ENCODE measurements at places on chromosomes 1 and 21.

GRCh38 chr1:31111290-31111951 is 45.9 kb upstream of the PUM1 start:
- peak; percentile 30 for DNase-seq

DNA sequence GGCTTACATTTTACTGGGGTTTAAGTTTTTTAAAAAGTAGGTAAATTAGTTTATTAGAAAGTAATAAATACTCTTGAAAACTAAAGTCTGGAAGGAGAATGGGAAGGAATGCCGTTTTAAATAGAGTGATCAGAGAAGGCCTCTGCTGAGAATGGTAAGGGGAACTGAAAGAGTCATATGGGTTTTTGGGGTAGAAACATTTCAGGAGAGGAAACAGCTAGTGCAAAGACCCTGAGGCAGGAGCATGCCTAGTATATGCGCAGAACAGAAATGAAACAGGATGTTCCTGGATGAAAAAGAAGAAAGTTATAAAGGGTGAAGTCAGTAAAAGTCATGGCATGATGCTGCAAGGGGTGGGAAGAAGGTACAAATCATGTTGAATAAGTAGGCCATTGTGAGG is 38.9 kb downstream of the ZC3H11B start:
- no peak for DNase-seq

GRCh38 chr21:35885942-35886541 is 174.3 kb downstream of the SETD4 start:
- no peak for DNase-seq

DNA sequence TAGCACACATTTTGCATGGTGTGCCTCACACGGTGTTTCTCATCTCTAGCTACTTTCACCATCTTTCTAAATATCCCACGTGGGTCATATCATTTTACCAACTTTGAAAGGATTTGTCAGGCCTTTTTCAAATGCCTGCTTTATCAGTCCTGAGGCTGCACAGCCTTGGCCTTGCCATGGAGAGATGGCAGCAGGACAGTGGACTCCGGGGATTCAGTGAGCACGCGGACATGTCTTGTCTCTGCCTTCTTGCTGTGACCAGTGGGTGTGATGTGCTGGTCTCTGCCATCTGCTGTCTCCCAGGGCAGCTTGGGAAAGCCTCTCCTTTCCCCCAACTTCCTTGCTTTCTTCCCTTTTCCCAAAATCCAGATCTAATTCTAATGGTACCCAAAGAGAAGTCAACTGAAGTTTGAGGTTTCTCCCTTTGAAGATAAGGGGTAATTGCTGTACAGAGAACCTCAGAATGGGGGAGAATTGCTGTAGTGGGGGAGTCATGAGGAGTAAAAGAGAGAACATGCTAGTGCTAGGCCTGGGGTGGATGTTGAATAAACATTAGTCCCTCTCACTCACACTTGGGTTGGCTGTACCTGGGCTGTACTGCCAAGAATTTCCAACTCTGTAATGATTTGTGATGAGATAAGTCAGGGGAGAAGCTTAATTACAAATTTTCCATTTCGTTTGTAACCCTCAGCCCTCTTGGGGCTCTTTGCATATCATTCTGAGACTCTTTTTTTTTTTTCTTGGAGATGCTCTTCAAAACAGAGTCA is 99.5 kb downstream of the GALNT2 start:
- no peak for DNase-seq

DNA sequence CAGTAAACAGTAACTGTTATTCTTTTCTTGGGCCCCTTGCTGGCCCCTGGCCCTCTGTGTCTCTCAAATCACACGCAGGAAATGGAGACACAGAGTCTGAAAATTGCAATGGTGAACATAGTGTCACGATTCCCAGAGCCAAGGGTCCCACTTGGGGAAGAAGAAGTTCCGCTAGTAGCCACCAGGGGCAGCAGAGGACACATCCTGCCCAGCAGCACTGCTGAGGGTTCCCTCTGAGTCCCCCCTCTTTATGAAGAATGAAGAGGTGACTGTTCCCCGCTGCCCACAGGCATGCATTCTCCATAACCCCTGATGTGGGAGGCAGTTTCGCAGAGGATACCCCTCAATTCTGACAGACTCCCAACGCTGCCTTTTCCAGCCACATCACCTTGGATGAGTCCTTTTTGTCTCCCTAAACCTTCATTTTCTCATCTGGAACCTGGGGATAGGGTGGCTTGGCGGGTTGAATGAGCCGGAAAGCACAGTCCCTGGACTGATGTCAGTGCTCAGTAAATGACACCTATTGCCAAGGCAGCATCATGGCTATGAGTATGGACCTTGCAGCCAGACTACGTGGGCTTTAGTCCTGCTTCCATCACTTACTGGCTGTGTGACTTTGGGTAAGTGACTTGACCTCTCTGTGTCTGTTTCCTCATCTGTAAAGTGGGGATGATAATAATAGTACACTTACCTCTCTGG is 238.0 kb upstream of the TMEM51 start:
- peak; percentile 49 for DNase-seq

GRCh38 chr1:199290186-199290585 is 651.3 kb downstream of the PTPRC start:
- DNase-seq: no peak

GRCh38 chr1:147390185-147390542 is 147.7 kb downstream of the CHD1L start:
- DNase-seq: no peak

- DNase-seq: no peak
Observed at GRCh38 chr1:228279722-228280105, 71.9 kb downstream of the OBSCN start.

DNA sequence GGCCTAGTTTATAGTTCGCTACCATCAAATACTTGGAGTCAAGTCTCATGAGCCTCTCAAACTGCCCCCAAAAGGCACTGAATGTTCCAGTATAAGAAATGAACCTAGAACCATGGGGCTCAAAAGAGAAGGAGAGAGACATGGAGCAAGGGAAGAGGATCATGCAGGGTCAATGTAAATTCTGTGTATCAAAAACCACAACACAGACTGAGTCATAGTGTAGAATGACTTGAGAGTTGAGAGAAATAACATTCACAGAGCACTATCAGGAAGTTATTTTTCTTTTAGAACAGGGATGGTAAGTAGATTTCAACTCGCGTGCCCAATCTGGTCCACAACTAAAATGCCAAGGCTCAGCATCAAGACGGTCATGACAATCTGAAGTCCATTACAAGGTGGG is 59.8 kb downstream of the GNG12 start:
- DNase-seq: no peak

GRCh38 chr1:25562101-25562927 is 18.9 kb downstream of the LDLRAP1 start:
- peak; percentile 85 for DNase-seq

Data from NCI-H69 (cell line).